Progenitor cell of endocrine pancreas (in vitro differentiated cells): ENCODE measurements at places on chromosomes 2 and 18. TPM values are rescaled to one million over a fixed set of nuclear protein-coding genes. Genes with fewer than 3 reads are reported as not detected.

DNA sequence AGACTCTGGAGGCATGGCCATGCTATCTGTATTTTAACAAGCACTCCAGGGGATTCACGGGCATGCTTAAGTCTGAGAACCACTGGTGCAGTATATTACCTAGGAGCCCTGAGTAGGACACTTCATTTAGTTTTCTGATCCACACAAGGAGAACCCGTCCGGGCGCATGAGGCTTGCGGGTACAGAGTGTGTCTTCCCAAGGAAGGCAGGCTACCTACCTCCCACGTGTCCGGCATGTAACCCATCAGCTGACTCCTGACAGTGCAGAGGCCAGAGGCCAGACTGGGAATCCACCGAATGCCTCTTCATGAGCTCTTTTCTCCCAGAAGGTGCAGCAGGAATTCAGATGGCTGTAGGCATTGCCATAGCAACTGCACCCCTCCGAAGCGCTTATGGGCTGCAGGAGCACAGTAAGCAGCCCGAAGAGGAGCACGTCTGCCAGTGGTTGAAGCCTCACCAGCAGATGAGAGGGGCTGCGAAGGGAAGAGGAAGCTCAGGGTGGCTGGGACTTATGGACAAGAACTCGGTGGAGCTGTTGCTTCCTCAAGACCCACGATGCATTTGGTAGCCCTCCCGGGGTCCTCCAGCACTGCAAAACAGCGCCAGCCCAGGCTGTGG is 33.8 kb upstream of the DNMT3A start:
- DNase-seq = no peak

DNA sequence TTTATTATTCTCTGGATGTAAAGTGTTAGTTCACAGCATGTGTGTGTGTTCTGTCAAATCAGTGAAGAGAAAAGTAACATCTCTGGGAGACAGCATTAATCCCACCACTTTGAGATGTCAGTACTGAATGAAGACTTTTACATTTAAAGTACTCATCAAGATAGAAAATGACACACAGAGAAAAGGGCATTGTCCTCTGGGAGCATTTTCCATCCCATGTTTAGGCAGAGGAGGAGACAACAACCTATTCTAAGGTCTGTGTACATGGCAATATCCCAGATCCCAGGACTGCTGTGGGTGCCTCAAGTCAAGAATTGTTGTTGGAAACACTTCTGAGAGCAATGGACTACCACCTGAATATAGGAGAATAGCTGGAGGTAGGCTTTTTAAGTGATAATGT is 201.5 kb downstream of the PPP1R1C start:
- DNase-seq = no peak

- no peak for DNase-seq
Measured at GRCh38 chr2:138228101-138228500, 263.8 kb downstream of the HNMT start.

DNA sequence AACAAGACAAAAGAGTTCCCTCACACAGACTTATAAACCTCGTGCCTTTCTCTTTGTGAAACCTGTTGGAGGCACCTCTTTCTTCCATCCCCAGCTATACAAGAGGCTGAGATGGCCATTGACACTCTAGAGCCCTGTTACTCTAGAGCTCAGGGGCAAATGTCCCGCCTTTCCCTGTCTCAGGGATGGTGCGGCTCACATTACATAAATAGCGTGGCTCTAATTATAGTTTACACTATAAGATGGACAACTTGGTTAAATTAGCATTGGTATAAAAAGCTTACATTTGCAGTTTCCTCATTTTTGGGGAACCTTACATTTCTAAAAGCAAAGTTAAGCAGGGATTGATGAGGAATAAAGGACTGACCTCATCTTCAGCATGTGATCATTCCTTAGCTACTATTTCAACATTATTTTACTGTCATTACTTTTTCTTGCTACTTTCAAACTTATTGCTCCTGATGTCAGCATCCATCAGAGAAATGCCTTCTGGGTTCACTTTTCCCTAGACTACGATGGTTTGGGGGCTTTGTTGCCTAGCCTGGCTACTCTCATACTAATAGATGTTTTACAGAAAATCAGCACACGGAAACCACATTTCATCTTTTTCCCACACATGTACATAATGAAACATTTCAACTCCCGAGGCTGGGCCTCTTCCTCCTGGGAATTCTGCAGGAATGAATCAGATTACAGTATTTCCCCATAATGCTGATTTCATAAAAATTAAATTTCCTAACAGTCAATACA is 40.4 kb downstream of the FTCDNL1 start:
- DNase-seq = no peak

- DNase-seq = no peak
Measured at GRCh38 chr2:45435316-45435715, 175.8 kb downstream of the SRBD1 start.

- no peak for DNase-seq
Measured at GRCh38 chr2:85444629-85445172, 26.2 kb downstream of the SH2D6 start.

DNA sequence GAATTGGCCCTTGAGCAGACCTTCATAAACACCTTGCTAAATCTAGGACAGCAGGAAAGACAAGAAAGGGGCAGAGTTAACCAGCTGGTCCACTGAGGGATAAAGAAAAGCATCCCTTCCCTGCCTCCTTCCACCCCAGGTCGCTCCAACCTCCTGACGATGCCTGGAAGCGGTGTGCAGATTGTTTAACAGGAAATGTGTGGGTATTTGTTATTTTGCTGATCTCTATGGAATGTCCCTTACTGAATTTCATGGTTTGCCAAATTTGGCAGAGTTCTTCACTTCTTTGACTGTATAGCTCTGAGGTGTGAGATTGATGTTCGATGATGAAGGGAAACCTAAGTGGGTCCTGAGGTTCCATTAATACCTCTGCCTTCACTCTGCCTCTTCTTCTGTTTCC is 72.9 kb downstream of the MAP3K20 start:
- no peak for DNase-seq

DNA sequence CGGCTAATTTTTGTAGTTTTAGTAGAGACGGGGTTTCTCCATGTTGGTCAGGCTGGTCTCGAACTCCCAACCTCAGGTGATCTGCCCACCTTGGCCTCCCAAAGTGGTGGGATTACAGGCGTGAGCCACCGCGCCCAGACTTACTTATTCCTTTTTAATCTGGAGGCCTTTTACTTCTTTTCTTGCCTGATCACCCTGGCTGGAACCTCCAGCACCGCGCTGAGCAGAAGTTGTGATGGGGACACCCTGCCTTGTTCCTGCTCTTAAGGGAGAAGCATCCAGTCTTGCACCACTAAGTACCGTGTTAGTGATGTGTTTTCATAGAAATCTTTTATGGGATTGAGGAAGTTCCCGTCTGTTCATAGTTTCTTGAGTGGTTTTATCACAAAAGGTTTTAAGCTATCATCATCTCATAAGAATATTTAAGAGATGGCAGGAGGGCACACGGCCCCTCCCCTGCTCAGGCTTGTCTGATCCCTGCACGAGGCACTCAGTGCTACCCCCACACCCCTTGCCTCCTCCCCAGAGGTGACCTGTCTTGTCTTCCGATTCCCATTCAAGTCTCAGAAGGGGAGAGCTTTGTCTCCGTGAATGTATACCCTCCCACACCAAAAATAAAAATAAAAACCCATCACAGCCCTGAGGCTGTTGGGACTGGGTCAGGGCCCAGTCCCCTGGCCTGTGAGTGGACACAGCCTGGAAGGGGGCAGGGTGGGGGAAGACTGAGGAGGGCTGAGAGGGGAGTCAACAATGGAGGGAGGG is 65.3 kb upstream of the SMAD7 start:
- no peak for DNase-seq

- no peak for DNase-seq
Measured at GRCh38 chr2:156003780-156004179, 328.7 kb downstream of the NR4A2 start.

DNA sequence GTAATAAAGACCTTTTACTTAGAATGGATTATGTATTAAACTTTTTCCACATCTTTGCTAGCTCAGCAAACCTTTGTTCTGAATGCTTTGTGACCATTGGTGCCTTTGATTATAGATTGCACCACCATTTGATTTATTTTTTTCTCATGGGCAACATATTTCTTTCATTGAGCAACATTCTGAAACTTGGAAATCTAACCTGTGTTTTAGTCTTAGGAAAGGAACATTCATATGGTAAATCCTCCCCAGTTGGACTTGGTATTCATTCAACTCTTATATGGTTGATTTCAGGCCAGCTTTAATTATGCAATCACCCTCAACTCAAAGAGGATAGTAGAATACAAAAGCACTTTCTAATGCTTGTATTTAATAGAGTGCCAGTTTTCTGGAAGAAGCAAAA is 1077.9 kb upstream of the ZEB2 start:
- no peak for DNase-seq

DNA sequence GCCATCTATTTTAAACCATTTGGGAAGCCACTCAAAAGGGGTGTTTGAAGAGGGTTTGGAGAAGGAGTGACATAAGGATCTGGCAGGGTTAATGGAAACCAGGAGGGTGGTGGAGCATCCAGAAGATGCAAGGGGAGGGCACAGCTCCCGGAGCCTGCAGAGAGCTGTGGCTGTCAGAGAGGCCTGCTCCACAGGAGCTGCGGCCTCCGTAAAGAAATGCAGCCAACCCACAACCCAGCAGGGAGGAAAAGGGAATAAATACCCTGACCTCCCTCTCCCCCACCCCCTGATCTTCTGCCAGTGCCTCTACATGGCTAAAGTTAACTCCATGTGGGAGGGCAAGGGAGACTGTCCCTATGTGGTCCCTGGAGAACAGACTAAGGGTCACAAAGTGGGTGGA is 567.1 kb upstream of the POU3F3 start:
- DNase-seq = no peak

DNA sequence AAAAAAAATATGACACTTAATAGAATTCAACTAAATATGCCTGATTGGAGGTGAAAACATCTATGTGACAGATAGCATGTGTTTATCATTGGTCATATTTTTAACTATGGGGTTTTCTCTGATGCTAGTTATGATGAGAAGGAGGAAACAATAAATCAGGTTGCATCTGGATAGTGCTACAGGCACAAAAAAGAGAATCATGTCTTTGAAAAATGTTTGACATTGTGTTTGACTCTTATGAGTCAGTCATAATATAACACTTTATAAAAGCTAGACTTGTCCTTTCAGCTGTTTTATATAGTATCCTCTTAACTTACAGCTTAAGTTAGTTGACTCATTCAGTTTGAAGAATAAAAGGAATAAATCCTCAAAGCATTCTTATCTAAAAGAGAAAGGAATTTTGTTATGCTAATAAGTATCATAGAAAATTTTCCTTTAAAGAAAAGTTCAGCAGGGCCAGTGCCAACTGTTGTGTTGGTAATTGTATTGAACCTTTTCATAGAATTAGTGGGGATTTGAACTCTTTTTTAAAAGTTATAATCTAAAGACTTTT is 78.4 kb upstream of the UBXN4 start:
- no peak for DNase-seq

GRCh38 chr2:190334479-190335224 is 8.7 kb upstream of the INPP1 start:
- DNase-seq = no peak

DNA sequence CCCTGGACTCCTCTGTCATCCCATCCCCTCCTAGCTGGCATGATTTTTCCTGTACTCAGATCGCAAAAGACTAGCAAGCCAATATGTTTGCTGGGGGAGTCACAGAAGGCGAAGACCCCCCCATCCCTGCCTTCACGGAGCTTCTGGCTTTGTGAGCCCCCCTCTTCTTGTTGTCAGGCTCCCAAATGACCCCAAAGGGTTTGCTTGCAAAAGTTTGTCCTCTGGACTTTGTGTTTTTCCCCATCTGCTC is 169.9 kb downstream of the SMAD7 start:
- no peak for DNase-seq

DNA sequence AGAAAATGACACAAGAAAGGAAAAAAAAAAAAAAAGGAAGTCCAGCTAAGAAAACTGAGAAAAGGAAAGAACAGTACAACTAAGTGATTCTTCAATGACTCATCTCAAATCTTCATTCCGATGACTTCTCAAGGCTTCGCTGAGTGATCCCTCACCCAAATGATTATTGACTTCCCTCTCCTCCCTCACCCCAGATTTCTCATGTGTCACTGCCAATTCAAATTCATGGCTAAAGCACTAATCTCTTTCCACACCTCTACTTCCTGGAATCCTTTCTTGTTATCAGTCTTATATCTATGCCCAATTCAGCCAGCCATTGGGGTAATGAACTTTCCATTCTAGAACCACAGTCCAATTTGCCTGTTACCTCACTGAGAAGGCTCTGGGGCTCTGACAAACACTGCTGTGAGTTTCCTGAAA is 7.2 kb upstream of the ABCB11 start:
- DNase-seq = no peak

DNA sequence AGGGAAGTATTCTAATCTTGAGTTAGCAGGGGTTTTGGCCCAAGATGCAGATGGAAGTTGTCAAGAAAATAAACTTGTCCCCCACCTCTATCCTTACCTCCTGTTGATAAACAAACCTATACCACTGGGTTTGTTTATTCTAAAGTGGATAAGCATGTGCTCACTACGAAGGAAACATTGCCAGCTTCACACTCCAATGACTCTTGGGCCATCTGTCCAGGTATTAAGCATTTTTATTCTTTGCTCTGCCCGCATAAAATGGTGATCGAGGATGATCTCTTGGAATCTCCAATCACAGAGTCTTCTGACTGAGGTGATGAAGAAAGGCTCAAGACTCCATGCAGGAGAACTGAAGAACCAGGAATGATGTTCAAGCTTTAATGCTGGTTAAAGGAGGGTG is 1908.4 kb upstream of the PIK3C3 start:
- no peak for DNase-seq

DNA sequence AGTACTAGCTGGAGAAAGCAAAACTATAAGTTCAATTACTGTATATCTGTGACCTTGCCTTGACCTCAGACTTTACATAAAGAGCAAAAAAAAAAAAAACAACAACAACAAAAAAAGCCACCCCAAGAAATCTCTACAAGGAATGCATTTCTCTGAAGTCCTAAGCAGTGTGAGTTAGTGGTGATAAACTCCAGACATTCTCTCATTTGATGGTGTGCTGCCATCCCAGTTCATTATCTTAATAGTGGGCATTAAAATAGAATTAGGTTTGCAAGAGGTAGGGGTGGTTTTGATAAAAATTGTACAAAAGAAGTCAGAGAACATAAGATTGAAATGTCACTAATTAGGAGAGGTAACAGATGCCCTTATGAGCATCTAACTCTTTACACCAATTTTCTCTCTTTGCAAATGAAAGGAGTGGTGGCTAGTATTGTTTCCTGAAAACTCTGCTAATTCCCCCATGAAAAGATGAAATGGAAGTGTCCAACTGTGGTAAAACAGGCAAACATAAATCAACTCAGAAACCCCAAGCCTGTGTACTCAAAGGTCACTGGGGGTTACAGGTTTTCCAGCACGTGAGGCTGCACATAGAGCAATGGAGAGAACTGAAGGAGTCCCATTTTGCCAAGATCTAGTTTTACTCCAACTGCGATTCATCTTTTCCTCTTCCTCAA is 131.9 kb downstream of the MEIS1 start:
- DNase-seq = no peak

ZSCAN30 gene
- 27.1 and 34.5 TPM in 2 replicates for total RNA-seq

CHRNG gene
- 0.42 TPM in 1 of 2 replicates, not detected in the other for total RNA-seq

SKOR2 gene
- not detected in 2 replicates for total RNA-seq

TBC1D8 gene
- total RNA-seq = 32.6 and 34.8 TPM in 2 replicates

LRATD1 gene
- 148 and 177 TPM in 2 replicates for total RNA-seq

SRD5A2 gene
- 0.07 TPM in 1 of 2 replicates, not detected in the other for total RNA-seq

DNAH7 gene
- total RNA-seq = 5.7 and 5.9 TPM in 2 replicates

ANKAR gene
- total RNA-seq = 9.0 and 10.3 TPM in 2 replicates

OXER1 gene
- 4.3 and 4.6 TPM in 2 replicates for total RNA-seq

FER1L5 gene
- 1.0 and 1.5 TPM in 2 replicates for total RNA-seq

BOLL gene
- 0.22 and 0.51 TPM in 2 replicates for total RNA-seq

SULT1C4 gene
- 31.2 and 35.5 TPM in 2 replicates for total RNA-seq
